ENCODE measurements at places on chromosomes 5 and 9.

DNA sequence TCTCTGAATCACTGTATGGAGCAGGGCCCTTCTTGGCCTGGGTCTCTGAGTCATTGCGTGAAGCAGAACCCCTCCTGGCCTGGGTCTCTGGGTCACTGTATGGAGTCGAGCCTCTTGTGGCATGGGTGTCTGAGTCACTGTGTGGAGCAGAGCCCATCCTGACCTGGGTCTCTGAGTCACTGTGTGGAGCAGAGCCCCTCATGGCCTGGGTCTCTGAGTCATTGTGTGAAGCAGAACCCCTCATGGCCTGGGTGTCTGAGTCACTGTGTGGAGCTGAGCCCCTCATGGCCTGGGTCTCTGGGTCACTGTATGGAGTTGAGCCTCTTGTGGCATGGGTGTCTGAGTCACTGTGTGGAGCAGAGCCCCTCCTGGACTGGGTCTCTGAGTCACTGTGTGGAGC lies 94.0 kb upstream of the RAPGEF1 start:
- DNase-seq = no peak

GRCh38 chr5:90852531-90852930 lies 293.9 kb downstream of the ADGRV1 start:
- DNase-seq = no peak

GRCh38 chr9:16705111-16705604 lies 165.3 kb downstream of the BNC2 start:
- no peak for DNase-seq

- DNase-seq = no peak
Observed at GRCh38 chr5:53913941-53914340, 353.5 kb downstream of the NDUFS4 start.

DNA sequence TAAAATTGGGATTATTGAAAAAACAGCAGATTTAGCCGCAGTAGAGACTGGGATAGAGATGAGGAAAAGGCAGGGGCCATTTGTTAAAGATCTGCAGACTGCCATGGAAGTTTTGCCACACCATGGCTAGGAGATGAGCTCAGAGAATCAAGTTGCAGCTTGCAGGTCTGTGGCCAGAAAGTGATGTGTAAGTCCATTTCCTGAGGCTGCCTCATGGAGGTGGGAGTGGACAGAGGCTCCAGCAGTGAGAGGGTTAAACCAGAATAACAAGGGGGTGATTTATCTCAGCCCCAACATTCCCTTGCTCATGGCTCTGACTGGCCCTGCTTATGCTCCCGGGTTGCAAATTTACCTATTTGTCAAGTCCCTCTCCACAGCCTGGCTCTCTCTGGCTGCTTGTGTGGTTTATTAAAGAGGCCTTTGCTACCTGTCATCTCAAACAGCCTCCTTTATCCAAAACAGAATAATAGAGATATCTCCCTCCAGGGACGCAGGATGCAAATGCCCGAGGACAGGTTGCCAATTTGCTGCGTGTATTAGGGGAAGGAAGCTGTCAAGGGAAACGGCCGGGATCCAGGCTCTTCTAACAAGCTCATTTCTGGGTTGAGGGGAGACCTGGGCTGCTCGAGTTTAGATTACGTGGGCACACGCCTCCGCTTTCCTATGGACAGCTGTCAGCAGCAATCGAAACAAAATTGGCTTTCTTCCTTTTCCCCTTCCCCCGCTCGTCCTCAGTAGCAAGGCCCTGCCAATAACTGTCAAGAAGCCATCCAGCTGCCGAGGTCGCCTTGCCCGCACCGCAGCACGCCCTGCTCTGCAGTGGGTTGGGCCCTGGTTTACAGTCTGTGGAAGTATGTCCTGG lies 72.8 kb upstream of the PITX1 start:
- DNase-seq = no peak

GRCh38 chr5:172133359-172134029 lies 54.5 kb downstream of the STK10 start:
- DNase-seq = peak; percentile 55

- peak; percentile 95 for DNase-seq
Observed at GRCh38 chr9:128494108-128494745, 10.3 kb upstream of the GLE1 start.

DNA sequence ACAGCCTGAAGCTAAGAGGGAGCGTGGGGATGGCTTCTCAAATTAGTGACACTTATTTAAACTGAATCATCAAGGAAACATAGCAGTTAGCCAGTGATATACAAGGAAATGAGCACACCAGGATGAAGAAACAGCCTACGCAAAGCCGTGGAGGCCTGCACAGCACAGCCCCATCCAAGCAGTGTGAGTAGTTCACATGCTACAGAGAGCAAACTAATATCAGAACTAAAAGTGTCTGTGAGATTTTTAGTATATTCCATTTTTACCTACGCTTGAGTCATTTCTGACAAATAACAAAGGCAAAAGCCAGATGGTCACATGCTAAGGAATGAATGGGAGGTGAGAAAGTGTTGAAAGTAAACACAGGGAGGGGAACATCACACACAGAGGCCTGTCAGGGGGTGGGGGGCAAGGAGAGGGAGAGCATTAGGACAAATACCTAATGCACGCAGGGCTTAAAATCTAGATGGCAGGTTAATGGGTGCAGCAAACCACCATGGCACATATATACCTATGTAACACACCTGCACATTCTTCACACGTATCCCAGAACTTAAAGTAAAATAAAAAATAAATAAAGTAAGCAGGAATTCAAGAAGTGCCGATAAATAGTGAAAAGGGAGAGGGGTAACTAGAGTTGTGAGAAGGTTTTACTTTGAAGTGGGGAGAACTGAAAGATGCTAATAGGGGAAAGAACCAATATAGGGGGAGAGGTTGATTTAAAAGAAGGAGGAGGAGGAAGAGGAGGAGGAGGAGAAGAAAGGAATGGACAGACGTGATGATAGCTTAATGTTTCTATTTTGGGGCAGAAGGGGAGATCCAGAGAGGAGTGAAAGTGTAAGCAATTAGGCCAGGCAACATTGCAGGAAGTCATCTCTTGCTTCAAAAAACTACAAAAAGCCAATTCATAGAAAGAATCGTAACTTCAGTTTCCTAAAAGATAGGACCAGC lies 100.9 kb upstream of the PTGER4 start:
- DNase-seq = no peak

GRCh38 chr5:108046955-108047670 lies 334.8 kb downstream of the FBXL17 start:
- DNase-seq = no peak

- no peak for DNase-seq
Observed at GRCh38 chr9:124665391-124666058, 105.6 kb downstream of the NR6A1 start.

GRCh38 chr5:143980506-143980905 lies 168.5 kb downstream of the HMHB1 start:
- DNase-seq = no peak

DNA sequence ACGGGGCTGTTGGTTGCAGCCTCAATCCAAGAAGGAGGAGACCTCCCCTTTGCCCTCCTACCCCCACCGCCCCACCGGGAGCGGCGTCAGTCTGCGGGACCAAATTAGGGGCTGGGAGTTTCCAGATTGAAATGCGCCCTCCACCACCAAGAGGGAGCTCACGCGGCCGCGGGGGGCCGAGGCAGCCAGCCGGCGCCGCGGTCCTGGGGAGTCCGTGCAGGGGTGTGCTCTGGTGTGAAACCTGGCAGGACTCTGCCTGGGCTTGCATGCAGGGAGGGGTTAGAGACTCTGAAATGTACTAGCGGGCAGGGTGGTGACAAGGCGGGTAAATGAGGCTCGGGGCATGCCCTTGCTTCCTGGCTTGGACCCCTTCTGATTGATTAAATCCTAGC lies 989 bp upstream of the FBN2 start:
- DNase-seq = no peak

DNA sequence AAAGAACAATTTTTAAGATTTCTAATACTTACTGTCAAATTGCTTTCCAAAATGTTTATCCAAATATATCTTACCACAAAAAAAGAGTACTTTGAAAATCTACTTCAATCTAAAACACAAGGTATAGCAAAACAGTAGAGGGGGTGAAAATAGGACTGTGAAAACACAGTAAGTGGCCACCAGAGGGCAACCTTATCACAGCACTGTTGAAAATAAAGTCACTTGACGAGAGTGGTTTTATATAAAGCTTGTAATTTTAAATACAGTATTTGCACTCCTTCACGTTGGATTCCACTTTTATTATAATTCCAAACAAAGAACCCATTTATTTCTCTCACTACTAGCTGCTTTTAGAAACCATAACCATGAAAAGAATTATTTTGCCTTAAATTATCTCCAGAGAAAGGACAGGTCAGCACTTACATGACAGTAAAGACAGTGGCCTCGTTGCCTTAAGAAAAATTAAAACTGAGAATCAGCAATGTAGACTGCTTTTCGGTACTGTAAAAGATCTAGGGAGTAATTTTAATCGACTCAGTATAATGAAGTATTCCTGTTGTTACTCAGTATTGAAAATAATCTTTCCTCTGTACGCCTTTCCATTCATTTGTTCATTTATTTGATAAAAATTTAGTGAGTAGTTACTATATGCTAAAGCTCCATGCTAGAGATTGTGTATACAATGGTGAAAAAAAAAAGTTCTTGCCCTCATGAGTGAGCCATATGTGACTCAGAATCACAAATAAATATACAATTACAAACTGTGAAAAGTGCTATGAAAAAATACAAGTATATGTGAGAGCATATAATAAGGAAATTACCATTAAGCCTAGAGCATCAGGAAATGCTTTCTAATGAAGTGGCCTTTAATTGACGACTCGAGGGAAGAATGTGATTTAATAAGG lies 40.0 kb upstream of the CDK5RAP2 start:
- DNase-seq = peak; percentile 27

DNA sequence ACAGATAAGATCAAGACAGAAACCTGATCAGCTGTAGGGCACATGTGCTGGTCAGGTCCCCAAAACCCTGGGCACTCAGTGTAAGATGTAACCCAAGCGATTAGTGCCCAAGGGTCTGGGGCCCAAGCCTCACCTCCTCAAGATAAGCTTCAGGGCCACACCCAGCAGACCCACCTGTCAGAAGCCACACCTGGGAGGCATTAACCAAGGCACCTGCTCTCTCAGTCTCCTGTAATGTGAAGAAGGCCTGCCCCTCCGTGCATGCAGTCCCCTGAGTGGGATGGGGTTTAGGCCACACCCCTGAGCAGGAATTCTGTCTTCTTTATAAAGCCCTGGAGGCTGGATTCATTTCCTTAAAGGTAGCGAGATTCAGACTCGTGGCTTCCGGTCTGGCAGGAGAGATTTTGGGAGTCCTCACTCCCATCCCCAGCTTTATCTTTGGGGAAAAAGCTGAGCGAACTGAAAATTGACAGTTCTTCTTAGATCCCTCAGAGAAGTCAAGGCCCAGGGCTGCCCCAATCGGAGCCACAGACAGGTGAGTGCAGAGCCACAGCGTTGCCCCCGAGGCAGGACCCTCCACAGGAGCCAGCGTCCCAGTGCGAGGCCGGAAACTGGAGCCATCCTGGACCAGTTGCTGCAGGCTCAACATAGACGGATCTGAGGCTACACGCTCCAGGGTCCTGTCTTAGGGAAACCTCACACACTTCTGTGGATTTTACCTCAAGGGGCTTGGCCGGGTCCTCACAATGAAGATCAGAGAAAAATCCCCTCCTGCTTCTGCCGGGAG lies 357.6 kb upstream of the IRX4 start:
- no peak for DNase-seq

- no peak for DNase-seq
Observed at GRCh38 chr9:101711330-101711941, 27.0 kb downstream of the GRIN3A start.

All from GDM1 (cell line).